Posterior cingulate gyrus (tissue), 11 donors: ENCODE measurements at places on chromosomes 7 and 10.

DNA sequence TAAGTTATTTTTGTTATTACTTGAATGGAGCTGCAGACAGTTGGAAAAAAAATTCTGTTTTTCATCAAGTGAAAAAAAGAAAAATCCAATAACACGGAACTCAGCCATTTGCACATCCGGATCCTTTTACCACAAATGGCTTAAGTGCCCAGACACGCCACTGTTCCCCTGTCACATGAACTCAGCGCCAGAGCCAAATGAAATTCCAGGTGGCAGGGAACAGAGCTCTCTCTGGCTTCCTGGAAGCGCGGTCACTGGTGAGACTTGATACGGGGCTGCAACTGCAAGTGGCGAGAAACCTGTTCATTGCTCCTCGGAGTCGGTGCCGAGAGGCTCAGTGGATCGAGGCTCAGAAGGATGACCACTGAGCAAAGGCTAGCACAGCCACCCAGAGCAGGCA lies 60.8 kb upstream of the NPTX2 start:
- DNase-seq, result no peak

GRCh38 chr7:13411636-13412035 lies 577.8 kb downstream of the ETV1 start:
- DNase-seq, result no peak

GRCh38 chr7:2800931-2801688 lies 43.0 kb downstream of the GNA12 start:
- no peak for DNase-seq

DNA sequence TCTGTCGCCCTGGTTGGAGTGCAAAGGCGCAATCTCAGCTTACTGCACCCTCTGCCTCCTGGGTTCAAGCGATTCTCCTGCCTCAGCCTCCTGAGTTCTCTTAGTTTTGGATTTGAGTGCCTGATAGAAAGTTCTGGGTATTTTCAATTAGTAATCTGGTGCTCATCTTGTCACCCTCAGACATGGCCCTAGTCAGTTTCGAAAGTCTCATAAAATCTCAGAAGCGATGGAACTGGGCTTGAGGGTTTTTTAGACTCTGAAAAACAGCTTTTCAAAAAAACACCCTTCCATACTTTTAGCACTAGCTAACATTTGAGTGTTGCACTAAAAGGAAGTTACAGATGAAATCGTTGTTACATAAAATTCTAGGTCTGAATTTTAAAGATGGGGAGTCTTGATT lies 9.4 kb upstream of the PIP4K2A start:
- DNase-seq, result no peak

GRCh38 chr7:25098096-25099046 lies 26.7 kb downstream of the CYCS start:
- DNase-seq, result peak; percentile 58

DNA sequence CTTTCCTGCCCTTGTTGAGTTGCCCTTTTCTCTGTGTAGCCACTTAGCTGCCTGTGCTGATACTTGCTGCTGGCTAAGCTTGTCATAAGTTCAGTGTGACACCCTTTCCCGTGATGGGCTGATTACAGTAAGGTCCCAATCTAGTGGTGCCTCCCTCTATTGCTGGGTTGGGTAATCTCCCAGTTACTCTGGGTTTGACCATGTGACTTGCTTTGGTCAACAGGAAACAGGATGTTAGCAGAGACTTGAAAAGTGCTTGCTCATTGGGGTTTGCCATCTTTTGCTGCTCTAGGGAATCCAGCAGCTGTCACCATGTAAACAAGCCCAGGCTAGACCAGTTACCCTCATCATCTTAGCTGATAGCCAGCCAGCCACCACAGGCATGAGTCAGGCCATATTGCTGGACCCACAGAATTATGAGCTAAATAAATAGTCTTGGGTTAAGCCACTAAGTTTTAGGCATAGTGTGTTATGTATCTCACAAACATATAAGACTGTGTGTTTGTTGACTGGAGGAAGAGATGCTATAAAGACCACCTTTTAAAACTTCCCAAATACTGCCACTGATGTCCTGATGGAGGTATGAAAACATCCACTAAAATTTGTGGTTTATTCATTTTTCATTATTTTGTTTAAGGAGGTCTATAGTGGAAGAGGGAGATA lies 4.0 kb upstream of the LEP start:
- no peak for DNase-seq

DNA sequence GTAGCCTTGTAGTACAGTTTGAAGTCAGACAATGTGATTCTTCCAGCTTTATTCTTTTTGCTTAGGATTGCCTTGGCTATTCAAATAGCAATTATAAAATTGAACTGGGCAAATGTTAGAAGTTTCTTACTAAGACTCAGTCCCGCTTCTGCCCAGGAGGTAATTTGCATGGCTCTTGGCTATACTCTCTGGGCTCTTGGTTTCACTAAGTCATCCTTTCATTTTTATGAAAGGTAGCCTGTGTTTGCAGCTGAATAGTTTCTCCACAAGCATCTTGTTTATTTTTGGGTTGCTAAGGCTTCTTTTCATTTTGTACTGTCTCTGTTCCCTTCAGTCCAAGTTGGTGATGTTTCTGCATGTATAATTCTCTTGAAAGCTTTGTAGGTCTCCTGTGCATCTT lies 340.6 kb downstream of the SH2D4B start:
- no peak for DNase-seq

GRCh38 chr7:91185771-91186170 lies 78.5 kb upstream of the FZD1 start:
- DNase-seq, result no peak

DNA sequence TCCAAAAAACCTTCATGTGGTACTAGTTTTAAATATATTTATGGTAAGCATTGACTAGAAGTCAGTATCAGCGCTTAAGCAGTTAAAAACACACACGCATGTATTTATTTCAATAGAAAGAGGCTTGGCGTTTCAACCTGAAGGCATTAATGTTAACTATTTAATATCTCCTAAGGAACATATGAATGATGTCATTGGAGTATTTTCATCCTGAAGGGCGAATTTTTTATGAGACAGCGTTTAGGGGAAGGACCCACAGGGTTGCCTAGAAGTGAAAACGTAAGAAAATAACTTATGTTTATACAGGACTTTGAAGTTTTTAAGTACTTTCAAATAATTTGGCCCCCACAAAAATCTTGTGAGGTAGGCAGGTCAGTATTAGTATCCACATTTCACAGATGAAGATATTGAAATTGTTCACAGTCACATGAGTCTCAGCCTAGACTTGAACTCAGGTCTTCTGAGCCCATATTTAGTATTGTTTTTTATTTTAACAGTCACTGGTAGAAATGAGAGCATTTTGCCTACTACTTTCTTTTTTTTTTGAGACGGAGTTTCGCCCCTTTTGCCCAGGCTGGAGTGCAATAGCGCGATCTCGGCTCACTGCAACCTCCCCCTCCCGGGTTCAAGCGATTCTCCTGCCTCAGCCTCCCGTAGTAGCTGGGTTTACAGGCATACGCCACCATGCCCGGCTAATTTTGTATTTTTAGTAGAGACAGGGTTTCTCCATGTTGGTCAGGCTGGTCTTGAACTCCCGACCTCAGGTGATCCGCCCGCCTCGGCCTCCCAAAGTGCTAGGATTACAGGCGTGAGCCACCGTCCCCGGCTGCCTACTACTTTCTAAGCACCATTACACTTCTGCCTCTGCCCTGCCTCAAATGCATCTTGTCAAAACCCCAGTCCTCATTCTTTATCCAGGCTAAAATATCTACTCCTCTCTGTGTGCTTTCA lies 1.8 kb downstream of the SLK start:
- no peak for DNase-seq
